GM03348 (cell line): ENCODE measurements at places on chromosomes 13 and 19.

DNA sequence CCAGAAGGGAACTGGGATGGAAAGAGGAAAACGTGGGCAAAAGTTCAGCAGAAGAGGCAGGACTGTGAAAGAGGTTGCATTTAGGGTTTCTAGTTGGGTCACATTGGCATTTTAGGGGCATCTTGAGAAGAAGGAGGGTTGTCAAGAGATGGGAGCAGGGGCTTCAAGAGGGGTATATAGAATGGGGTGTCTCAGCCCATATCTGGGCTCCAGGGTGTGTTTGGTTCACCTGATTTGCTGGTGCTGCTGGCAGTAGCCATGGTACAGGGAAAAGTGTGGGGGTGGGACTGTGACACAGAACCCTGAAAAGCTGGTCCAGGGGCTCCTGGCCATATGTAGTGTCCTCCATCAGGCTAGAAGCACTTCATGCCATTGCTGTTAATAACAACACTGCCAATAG lies 22.5 kb downstream of the MAST3 start:
- no peak for DNase-seq

- no peak for DNase-seq
These were observed 111.3 kb downstream of the ZNF486 start for GRCh38 chr19:20278342-20278741.

- no peak for DNase-seq
These were observed 351.4 kb downstream of the KCNRG start for GRCh38 chr13:50366488-50367174.

GRCh38 chr13:32246468-32246867 lies 68.7 kb downstream of the ZAR1L start:
- peak; percentile 82 for DNase-seq

DNA sequence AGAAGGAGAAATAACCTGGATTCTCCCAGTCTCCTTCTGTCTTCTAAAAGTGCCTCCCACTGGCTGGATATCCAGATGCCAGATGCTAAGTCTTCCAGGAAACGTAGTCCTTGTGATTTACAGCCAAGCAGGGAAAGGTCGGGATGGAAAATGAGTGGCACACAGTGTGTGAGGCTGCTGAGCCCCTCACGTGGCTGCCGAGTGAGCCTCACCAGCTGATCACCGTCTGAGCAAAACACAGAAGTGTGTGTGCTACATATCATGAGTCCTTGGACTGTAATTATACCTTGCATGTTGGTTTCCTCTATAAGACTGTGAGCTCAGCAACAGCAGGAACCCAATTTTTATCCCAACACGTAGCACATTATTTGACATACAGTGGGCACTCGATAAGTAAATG lies 15.1 kb downstream of the LHFPL6 start:
- no peak for DNase-seq

DNA sequence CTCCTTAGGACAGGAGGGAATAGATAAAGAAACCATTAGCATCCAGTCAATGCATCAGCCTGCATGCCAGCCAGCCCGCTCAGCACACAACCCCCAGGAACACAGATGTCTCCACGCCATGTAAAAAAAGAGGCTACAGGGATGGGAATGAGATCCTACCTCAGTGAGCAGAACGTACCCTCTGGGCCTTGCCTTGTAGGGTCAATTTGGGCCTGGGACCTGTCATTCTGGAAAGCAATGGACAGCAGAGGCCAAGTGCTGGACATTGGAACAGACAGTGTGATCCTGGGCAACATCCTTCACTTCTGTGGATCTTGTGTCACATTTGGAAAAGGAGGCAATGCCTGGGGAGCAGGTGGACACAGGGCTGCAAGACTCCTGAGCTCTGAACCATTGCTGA lies 26.0 kb downstream of the VSTM2B start:
- DNase-seq, result no peak

DNA sequence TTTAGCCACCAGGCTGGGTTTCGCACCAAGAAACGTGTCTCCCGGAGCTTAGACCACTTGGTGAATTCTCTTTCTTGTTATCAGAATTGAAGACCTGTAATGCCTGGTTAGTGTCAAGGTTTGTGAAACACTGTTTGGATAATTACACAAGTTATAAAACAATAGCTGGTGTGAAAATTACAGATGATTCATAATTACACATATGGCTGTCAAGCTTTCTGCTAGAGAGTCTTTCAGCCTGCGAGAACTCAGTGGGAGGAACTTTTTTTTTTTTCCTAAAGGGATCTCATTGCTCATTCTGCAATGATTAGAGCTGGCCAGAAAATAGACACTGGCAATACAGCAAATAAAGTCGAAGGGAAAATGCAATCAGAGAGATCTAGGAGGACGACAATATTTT lies 13.4 kb upstream of the KLK4 start:
- no peak for DNase-seq

- DNase-seq, result no peak
These were observed 153.2 kb downstream of the USP12 start for GRCh38 chr13:27018344-27018861.

DNA sequence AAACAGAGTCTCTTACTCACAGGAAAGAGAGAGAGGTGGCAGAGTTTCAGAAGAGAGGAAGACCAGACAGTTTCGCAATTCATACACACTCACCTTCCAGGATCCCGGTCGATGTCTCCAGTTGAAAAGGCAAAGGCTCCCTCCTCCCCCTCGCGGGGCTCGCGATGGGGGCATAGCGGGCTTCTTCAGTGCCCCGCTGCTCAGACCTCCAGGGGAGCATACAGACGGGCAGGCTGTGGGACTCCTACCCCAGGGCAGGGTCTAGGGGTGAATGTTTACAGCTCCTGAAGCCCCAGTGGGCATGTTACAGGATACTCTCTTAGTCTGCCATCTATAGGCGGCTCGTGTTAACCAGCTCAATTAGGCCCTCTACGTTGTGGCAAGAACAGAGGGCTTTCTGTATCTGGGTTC lies 139.2 kb downstream of the SLITRK5 start:
- DNase-seq, result no peak

DNA sequence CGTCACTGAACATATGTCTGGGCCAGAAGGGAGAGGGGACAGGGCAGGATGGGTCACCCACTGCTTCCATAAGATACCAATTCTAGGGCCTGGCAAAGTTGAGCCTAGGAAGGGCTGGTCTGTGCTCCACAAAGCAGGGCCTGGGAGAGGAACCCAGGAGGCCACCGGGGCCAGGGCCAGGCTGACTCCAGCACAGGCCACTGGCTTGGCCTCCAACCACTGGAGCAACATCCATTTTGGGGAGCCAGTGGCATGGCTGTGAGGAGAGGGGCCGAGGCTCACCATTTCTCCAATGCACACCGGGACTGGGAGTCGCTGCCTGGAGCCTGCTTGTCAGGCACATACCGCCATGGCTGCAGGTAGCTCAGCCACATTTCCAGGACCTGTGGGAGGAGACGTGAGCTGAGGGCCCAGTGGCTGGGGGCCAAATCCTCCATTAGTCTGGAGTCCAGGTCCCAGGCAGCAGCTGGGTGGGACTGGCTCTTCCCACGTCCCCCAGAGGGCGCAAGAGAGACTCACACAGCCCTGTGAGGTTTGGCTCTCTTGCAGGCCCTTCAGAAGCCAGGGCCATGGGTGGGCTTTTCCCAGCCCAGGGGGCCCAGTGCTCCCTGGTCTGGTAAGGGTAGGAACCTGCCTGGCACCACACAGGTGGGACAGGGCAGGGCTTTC lies 27.7 kb downstream of the TUBA3C start:
- no peak for DNase-seq

GRCh38 chr19:48511800-48512503 lies at the start of gene LMTK3:
Gene LMTK3 (minus strand): TSS chr19:48511835. CDS start chr19:48511576, 259 bp downstream.
- no peak for DNase-seq

DNA sequence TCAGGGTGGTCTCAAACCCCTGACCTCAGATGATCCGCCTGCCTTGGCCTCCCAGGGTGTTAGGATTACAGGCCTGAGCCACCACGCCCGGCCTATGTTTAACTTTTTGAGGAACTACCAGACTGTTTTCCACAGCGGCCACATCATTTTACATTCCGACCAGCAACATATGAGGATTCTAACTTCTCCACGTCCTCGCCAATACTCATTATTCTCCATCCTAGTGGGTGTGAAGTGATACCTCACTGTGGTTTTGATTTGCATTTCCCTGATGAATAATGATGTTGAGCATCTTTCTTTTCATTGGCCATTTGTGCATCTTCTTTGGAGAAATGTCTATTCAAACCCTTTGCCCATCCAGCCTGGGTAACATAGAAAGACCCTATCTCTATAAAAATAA lies 14.8 kb downstream of the SLC5A5 start:
- DNase-seq, result no peak

DNA sequence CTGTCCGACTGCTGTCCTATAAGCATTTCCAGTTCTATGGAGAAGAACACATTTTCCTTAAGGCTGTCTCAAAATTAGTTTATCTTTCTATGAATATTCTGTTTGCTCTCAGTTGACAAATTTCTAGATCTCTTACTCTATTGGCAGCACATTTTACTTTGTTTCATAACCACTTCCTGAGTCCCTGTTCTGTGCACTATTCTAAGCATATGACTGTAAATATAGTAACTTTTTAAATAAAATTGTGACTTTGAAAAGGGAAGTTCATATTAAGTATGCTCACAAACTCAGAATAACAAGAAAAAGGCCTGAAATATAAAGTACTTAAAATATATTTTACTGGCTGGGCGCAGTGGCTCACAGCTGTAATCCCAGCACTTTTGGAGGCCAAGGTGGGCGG lies 56.5 kb upstream of the HTR2A start:
- DNase-seq, result no peak

DNA sequence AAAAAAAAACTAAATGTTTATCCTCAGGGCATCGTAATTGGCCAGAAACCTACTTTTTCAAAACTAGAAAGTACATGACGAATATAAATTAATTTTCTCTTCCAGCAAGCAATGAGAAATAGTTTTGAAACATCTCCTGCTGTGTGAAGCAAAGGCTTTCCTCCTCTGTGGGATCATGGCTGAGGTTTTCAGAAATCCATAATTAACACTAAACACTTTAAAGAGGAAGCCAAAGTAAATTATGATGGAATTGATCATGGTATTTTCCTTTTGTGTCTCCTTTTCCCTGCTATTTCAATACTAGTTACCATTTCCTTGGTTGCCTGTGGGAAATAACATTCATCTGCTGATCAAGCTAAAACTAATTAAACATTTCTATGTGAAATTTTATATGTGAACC lies 1413.8 kb upstream of the PCDH20 start:
- no peak for DNase-seq

GRCh38 chr19:32206065-32206464 lies 139.3 kb upstream of the ZNF507 start:
- DNase-seq, result no peak

DNA sequence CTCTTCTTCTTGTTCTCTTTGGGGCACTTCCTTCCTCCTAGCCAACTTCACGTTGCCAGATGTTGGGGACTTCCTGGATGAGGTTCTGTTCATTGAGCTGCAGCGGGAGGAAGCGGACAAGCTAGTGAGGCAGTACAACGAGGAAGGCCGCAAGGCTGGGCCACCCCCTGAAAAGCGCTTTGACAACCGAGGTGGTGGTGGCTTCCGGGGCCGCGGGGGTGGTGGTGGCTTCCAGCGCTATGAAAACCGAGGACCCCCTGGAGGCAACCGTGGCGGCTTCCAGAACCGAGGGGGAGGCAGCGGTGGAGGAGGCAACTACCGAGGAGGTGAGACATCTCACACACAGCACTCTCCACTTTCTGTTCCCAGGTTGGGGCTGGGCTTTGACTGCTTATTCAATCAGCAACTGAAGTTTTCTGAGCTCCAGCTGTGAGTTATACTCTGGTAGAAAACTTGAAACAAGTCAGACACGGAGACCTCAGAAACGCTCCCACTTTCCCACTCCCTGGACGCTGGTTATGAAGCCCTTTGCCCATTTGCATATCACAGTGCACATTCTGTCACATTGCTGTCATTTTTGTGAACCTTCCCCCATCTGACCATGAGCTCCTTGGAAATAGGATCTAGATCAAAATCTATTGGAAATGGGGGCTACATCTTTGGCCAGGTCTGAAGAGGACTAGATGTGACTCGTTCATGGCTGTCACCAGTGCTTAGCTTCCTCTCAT lies 7.2 kb upstream of the CCDC97 start:
- no peak for DNase-seq

GRCh38 chr19:18001777-18002345 lies 6.1 kb upstream of the ARRDC2 start:
- DNase-seq, result no peak

DNA sequence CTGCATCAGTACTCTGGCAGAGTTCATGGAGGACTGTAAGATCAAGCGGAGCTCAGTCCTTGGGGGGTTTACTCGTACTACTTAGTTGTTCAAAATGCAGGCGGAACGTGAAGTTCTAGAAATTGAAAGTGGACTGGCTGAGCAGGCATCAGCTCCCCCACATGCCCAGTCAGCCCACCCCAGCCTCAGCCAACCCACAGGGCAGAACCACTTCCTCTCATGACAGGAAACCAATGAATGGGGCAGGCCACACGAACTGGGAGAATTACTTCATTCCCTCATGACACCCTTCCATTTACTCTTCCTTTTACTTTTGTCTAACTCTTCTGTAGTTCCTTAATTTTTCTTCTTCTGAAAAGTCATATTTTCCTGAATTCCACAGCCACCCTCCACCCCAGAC lies 71.9 kb downstream of the FLT1 start:
- DNase-seq, result no peak

DNA sequence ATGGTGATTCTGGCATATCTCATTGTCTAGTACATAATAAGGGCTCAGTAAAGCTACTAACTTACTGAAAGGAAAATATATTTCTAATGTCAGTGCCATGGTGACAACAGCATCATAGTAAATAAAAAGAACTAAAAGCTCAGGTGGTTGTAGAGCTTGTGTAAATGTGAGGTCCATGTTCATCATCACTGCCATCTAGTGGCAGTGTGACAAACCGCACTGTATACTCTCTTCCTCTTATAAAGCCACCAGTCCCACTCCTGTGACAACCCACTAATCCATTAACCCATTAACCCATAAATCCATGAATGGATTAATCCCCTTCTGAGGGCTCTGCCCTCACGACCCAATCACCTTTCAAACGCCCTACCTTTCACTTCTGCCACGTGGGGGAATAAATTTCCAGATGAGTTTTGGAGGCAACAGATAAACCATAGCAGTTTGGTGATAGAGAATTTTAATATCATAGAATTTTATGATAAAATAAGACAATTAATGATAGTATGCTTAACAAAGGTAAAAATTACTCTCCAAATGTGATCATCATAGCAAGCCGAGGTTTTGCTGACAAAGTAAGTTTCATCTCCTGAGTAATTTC lies 160.4 kb upstream of the SGCG start:
- peak; percentile 57 for DNase-seq

- DNase-seq, result no peak
These were observed 387.5 kb downstream of the LMO7 start for GRCh38 chr13:76023652-76024051.

- no peak for DNase-seq
These were observed 14.5 kb downstream of the STARD13 start for GRCh38 chr13:33270895-33271538.
